Kidney (tissue), 22 donors: ENCODE measurements at places on chromosomes 12 and 14.

- no peak for DNase-seq
Observed at GRCh38 chr12:110677982-110678381, 10.9 kb downstream of the HVCN1 start.

GRCh38 chr12:28021704-28022103, 49.2 kb upstream of the PTHLH start:
- no peak for DNase-seq

GRCh38 chr12:131600160-131600532, 110.7 kb upstream of the SFSWAP start:
- DNase-seq, result no peak

DNA sequence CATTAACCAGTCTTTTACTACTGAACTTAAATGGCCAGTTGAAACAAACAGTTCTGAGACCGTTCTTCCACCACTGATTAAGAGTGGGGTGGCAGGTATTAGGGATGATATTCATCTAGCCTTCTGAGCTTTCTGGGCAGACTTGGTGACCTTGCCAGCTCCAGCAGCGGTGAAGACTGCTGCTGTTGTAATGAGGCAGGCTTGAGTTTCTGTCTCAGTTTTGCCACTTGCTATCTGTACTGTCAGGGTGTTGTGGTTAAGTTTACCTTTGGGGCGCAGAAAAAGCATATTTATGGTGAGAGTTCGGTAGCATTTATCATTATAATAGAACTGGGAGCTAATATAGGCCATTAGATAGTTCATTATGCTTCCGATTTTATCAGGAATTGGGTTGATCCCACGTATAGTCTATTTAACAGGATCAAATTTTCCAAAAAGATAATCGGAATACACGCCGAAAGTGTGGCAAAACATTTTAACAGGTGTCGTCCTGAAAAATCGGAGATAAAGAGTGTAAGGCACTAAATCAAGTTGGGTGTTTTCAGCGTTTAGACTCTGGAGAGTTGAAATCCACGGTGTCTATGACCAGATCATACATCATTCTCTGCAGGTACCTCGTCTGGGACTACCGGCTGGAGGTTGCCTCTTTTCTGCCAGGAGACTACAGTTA, 688 bp upstream of the NECAP1 start:
- DNase-seq, result no peak

DNA sequence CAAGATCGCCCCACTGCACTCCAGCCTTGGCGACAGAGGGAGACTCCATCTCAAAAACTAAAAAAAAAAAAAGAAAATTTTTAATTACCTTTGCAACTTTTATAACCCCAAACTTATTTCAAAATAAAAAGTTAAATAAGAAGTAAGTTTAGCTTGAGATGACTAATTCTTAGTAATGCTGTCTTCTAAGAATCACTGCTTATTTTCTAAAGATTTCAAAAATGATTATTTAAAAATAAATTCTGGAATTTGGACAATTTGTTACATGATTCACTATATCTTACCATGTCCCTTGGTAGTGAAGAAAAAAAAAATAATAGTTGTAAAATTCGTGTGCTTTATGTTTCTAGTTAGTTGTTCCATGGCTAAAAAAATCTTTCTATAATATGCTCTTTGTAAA, 11.6 kb upstream of the HECTD1 start:
- DNase-seq, result no peak

GRCh38 chr12:108846290-108846701, 11.1 kb downstream of the SSH1 start:
- DNase-seq, result no peak

- no peak for DNase-seq
Observed at GRCh38 chr12:31019561-31019960, 54.1 kb upstream of the DDX11 start.

DNA sequence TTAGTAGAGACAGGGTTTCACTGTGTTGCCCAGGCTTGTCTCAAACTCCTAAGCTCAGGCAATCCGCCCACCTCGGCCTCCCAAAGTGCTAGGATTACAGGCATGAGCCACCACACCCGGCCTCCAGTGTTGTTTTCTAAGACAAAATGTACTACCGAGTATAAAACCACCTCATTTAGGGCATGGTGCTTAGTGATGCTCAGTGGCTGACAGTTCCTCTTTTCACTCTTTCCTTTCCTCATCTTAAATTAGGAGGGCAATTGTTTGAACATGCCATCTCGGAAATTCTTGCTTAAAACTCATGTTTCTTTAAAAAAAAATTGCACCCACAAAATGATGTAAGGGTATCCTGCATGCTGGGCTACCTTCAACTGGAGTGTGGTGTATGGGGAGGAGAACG, 89.0 kb downstream of the RFX4 start:
- no peak for DNase-seq
